ENCODE measurements at places on chromosomes 1 and 21. TPM values are rescaled to one million over a fixed set of nuclear protein-coding genes. Genes with fewer than 3 reads are reported as not detected.

Gene SYPL2
- total RNA-seq, result 0.13 TPM

Gene HSPB7
- not detected for total RNA-seq

Gene DTL
- 20.4 TPM for total RNA-seq

Gene LCE1F
- total RNA-seq, result not detected

Gene RIPPLY3
- 0.39 TPM for total RNA-seq

Gene CDCA8
- 47.7 TPM for total RNA-seq

Gene CYP2J2
- total RNA-seq, result not detected

Gene RPTN
- total RNA-seq, result 0.02 TPM

Gene FAM177B
- total RNA-seq, result not detected

Gene FTCD
- total RNA-seq, result not detected
